T-helper 1 cell (primary cell): ENCODE measurements at places on chromosomes 3 and 15.

- no peak for DNase-seq
These were observed 30.2 kb downstream of the PPP2R3A start for GRCh38 chr3:135995766-135996165.

DNA sequence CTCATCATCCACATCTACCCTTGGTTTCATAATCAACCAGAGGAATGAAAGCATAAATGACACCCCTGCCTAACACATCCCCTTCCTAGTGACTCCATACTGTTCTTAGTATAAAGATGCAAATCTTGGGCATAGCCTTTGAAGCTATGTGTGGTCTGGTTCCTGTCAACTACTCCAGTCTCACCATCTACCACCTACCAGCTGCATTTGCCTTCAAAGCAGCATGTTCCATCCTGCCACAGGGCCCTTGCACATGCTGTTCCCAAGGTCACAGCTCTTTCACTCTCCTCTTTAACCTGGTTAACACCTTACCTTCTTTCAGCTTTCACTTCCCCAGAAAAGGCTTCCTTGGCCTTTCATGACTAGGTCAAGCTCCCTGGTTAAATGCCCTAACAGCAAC lies 62.3 kb upstream of the ARHGEF3 start:
- no peak for DNase-seq

GRCh38 chr15:78712797-78713515 lies 71.9 kb upstream of the CHRNB4 start:
- DNase-seq: no peak

- no peak for DNase-seq
These were observed 146.1 kb downstream of the SMAD6 start for GRCh38 chr15:66848116-66848515.

DNA sequence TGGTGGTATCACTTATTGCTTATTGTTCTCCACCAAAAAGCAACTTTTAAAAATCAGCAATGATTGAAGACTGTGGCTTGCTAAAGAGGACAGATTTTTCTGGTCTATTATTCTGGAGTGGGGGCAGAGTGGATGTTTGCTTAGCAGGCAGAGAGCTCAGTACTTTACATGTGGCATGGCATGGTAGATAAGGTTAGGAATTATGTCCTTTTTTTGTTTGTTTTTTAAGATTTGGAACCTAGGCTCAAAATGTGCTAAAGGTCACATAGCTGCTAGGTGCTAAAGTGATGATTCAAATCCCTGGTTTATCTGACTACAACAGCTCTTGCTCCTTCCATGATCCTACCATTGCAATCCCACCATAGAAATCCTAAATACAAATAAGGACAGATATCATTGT lies 331.0 kb upstream of the ADAMTS9 start:
- no peak for DNase-seq

GRCh38 chr3:20462723-20463122 lies 276.7 kb upstream of the SGO1 start:
- no peak for DNase-seq

GRCh38 chr15:48149858-48150257 lies 28.2 kb downstream of the MYEF2 start:
- DNase-seq: no peak

- no peak for DNase-seq
These were observed 625.2 kb downstream of the ZIC1 start for GRCh38 chr3:148034353-148034752.

GRCh38 chr3:58586776-58587192 lies 9.6 kb upstream of the FAM107A start:
- no peak for DNase-seq

GRCh38 chr3:170839518-170840100 lies 30.4 kb downstream of the RPL22L1 start:
- DNase-seq: no peak
